SK-N-SH treated with all-trans-retinoic acid at 6 μM for 48 hours (cell line): ENCODE measurements at places on chromosomes 5 and 9.

- peak; percentile 42 for ATAC-seq
Measured at GRCh38 chr5:88683506-88684135, 199.4 kb downstream of the MEF2C start.

DNA sequence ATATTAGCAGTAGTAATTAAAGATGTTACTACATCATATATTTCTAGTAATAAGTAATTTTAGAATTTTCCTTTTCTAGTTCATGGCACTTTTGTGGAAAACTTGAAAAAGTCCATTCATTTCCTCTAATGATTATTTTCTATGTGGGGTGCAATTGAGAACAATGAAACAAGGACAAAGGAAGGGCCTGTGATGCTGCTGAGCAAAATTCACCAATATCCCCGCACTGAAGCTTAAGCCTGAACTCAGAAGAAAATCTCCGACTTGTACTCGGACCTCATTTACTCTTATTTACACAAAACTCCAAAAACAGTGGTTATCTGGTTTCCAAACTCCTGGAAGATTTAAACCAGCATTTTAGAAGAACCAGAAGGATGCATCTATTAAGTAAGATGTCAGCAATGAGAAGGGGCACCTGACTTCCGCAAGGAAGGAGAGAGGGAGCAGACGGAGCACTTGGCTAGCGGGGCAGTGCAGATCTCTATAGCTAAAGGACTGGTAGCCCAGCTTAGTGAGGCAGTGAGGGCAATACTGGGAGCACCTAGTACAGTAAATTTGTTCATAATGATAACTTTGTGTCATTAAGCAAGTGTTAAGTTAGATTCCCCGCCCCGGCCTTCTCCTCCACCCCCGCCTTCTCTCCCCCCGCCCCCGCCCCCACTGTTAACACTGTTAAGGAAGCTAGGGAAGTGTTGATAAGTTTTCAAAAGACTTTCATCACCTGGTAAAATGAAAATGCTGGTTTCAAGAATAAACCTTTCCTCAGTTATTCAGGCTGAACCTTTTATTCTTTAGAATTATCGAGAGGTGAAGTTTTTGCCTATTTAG lies 123.3 kb downstream of the ZSWIM6 start:
- ATAC-seq = no peak

GRCh38 chr9:119853126-119853525 lies 483.9 kb upstream of the BRINP1 start:
- ATAC-seq = no peak

GRCh38 chr5:172224996-172225395 lies 31.0 kb downstream of the EFCAB9 start:
- no peak; the same call in 2 of the 3 replicates for ATAC-seq

DNA sequence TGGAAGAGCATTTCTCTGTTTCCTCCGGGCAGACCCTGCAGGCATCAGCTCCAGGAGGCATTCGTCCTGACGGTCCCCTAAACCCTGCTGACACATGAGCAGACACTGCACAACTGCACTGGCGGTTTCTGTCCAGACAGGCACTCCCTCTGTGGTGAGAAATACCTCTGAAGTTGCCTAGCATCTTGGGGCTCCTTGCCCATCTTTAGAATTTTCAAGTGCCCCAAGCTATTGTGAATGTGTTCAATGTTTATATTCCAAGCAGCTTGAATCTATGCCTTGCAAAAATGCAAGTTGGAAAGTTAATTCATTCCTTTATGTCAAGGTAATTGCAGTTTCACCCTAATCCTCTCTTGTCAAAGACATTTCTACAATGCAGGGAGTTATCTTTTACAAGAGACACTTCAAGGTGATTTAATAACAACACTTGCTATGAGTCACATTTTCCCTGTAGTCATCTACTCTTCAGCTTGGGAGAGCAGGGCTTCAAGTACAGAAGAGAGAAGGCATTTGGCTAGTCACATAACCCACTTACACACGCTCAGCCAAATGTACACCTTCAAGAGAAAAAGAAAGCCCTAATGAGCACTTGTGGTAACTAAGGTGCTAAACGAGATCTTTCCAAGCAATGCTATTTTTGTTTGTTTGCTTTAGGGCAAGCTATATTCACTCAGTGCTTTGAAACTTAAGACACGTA lies 302.5 kb downstream of the MLLT3 start:
- ATAC-seq = peak; percentile 37

DNA sequence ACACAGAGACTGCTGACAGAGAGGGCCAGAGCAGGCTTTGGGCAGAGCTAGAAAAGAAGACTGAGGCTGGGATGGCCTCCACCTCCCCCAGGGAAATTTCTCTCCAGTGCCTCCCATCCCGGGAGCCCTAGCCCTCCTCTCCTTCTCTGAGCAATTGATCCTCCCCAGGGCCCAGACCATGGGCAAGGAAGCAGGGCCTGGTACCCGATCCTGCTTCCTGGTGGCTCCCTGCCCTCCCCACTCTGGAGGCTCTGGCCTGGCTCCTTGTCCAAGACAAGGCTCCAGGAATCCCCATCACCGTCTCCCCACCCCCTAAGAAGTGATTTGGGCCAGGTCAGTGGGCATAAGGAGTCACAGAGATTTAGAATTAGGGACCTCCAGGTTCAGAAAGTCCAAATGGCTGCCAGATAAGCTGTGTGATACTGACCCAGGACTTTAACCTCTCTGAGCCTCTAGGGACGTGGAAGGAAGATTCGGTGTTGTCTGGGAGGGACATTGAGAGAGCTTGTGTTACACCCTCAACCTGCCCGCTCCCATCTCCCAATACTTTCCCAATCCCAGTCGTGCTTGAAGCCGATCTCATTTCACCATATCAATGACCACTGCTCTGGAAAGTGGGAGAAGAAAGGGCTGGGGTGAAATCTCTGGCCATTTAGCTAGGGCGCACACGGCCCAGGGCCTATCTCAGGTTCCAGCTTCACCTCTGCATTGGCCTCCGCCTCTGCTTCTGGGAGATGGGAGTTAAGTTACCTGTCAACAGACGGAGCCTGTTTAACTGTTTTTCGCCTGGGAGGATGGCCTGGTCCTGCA lies 25.8 kb upstream of the KIF12 start:
- no peak for ATAC-seq

DNA sequence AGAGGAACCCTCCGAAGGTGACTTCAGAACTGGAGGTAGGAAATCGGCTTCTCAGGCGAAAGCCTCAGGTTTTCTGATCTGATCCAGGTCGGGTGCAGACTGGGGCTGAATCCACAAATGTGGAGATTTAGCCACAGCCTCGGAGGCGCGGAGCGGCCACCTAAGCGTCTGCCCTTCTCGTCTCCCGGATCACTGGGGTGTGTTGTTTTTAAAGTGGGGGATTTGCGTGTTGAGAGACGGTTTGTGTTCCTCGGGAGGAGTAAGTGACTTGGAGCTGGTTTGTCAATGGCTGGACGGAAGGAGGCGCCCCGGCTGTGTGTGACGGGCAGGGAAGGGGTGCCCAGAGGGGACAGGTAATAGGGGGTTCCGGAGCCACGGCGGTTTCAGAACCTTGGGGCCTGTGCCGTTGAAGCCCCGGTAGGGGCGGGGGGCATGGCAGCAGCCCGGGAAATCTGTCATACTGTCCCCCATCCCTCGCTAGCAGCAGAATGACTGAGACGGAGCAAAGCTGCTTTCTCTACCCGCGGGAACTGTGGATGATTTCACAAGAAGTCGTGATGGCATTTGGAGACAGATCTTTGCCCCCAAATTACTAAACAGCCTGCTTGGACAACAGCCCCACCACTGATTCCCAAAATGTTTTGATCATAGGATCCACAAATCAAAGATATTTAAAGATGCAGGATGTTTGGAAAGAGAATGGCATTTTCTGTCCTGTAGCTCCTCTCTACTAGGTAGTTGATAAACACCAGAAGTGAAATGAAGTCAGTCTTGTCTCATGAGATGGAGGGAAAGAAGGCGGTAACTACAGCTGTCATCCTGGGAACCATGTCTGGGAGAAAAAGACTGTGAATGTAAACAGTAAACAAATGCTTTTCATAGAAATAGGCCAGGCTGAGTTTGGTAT lies 216.5 kb downstream of the PDZD2 start:
- ATAC-seq = no peak; the same call in 2 of the 3 replicates

DNA sequence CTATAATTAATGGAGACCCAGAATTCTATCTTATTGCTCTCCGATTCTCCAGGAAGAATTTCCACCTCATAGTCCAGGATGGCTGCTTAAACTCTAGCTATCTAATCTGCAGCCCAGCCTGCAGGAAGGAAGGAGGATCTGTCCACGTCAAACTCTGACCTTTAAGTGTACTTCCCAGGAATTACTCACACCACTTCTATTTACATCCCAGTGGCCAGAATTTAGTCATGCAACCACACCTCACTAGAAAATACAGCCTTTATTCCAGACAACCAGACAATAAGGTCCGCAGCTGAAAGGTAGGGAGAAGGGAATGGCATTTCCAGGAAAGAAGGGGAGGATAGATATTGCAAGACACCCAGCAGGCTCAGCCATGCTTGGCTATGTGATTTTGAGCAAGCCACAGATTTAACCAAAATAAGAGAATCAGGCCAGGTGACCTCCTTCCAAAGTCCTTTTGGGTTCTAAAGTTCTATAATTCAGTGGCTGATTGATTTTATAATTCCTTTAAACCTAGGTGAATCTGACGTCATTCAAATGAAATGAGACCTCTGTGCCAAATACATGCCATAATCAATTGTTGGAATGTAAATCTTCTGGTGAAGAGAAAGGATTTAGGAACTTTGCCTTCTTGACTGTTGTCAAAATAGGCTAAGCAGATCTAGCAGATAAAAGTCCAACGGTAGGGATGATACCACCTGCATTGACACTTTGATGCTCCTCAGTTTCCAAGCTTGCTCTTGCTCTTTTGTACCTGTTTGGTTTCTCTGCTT lies 3.7 kb upstream of the DENND1A start:
- ATAC-seq = no peak

DNA sequence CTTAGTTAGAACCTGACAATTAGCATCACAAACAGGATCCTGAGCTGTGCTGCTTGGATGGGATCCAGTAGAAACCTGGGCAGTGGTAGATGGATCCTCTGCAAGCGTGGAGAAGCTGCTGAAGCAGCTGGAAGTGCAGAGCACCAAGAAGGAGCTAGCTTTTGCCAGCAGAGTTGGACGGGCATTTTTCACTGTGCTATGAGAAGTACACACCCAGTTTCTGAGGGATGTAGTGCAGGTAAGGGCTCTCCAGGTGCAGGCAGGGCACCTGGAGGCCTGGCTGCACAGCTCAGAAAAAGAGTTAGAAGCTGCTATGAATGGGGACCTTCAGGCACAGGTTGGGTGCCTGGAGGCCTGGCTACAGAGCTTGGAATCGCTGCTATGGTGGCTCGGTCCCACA lies 623.9 kb upstream of the NUDT12 start:
- no peak for ATAC-seq

- no peak for ATAC-seq
Measured at GRCh38 chr5:119651486-119651885, 22.1 kb downstream of the FAM170A start.

GRCh38 chr5:115246361-115246991 lies 16.2 kb downstream of the PGGT1B start:
- ATAC-seq = peak; percentile 87

- ATAC-seq = peak; percentile 75
Measured at GRCh38 chr5:169862391-169862811, 117.9 kb downstream of the INSYN2B start.

- no peak for ATAC-seq
Measured at GRCh38 chr5:113937301-113937700, 423.8 kb downstream of the YTHDC2 start.

DNA sequence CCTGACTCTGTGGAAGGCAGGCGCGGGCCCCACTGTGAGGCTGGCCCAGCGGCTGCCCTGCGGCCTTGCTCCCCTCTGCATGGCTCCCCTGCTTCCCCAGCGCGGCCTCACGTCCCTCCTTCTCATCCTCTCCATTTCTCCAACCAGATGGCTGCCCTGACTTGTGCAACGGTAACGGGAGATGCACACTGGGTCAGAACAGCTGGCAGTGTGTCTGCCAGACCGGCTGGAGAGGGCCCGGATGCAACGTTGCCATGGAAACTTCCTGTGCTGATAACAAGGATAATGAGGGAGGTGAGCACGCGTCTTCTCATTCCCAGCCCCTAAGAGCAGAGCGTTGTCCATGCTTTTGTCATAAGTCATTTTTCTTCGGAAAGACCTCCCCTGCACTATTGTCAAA lies 129.0 kb upstream of the WWC1 start:
- peak; percentile 41; the same call in 1 of the 3 replicates for ATAC-seq

DNA sequence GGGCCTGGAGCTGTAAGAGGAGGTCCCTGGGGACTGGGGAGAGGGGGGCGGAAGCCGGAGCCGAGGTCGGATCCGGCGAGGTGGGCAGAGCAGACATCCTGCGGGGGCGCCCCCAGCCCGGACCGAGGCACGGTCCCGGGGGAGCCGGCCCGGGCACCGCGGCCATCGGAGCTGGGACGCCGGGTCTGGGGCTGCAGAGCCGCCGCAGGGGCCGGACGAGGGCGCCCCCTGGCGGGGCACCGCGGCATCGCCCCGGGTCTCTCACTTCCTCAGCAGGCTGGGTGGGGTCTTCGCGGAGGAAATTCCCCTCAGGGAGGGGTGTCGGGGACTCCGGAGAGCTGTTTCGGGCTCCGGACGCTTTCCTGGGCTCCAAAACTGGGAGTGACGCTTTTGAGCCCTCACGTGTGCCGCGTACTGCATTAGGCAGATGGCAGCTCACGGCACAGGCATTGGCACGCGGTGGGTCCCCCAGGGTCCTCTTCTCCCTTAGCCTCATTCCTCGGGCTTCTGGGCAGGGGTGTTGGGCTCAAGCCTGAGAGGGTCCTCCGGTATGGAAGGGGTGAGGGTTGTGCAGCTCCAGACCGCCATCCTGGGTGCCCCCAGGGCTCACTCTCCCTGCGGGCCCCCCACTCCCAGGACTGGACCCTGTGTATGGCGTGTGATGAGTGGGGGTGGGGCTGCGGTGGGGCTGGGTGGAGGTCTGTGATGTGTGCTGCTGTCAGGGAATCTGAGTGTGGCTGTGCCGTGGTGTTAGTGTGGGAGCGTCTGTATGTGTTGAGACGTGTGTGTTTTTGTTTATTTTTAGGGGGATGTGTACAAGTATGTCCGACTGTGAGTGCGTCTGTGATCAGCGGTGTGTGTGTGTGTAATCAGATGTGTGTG lies 29.6 kb downstream of the LHX2 start:
- peak; percentile 66 for ATAC-seq

- no peak for ATAC-seq
Measured at GRCh38 chr9:125470767-125471580, 209.3 kb downstream of the GAPVD1 start.

- ATAC-seq = no peak
Measured at GRCh38 chr9:4663956-4664355, 1.9 kb downstream of the PLPP6 start.

GRCh38 chr5:16497546-16497945 lies 31.9 kb upstream of the ZNF622 start:
- ATAC-seq = no peak

GRCh38 chr5:99835791-99836190 lies 699.4 kb upstream of the FAM174A start:
- ATAC-seq = no peak

DNA sequence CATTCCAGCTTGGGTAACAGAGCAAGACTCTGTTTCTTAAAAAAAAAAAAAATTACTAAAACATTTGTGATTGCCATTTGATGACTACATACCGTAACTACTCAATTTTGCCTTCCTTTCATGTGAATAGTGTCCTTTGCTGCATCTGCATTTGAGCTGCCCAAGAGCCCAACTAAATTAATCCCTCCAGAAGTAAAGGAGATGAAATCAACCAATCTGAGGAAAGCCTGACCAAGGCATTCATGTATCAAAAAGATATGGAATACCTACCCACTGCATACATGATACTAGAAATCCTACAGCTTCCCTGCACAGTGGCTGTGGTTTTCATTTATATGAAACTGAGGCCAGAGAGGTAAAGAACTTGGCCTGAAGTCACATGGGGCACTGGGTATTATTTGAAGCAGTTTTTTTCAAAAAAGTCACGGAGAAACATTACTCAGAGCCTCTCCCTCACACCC lies 177.5 kb downstream of the AOPEP start:
- ATAC-seq = peak; percentile 55

GRCh38 chr5:173119719-173120118 lies 24.6 kb upstream of the BNIP1 start:
- no peak for ATAC-seq
